Stimulated activated CD4-positive, alpha-beta T cell treated with anti-CD3 and anti-CD28 coated beads, Interleukin-4, amount 100 ng/mL, for 4 hours (primary cell): ENCODE measurements at places on chromosomes 5 and 9.

GRCh38 chr9:112188884-112189283, 13.8 kb upstream of the SUSD1 start:
- no peak for DNase-seq

GRCh38 chr5:37514946-37515345, 135.8 kb downstream of the WDR70 start:
- no peak for DNase-seq

DNA sequence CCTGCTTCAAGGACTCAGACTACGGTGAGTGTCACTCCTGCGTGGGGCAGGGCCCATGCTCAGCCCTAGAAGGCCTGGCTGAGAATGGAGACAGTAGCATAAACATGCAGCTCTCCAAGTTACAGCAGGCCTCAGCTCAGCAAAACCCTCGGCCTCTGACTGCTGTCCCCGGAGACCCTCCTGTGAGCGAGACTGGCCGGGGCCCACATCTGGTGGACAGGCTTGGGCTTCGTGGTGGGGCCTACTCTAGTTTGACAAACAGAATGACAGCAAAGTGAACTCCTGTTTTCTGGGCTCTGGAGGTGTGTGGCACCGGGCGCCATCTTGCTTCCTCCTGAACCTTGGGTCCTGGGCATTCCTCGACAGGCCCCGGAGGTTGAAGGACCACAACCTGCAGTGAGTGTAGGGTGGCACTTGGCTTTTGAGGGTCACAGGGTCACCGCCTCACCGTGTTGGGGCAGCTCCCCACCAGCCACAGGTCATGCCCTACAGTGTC, 97.5 kb downstream of the PHF2 start:
- DNase-seq: no peak

DNA sequence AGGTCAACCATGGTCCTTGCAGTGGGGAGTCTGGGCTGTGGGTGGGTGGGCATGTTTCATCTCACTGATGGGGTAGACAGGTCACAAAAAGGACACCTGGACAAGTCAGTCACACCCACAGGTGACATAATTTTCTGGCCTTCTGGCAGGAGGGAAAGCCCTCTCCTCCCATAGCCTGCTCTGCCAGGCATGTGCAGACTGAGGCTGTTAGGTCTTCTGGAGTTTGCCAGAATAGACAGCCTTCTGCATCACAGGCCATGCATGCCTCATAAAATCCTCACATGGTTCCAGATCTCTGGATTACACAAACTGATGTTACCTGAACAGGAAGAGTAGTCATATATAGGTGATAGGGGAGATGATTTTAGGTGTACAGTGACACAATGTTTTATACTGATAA, 49.1 kb downstream of the ARHGAP26 start:
- DNase-seq: no peak

- no peak for DNase-seq
Observed at GRCh38 chr9:80294318-80294717, 722.6 kb downstream of the TLE4 start.

GRCh38 chr5:87258507-87258906, 9.2 kb upstream of the RASA1 start:
- DNase-seq: no peak

- DNase-seq: no peak
Observed at GRCh38 chr5:172903790-172904189, 55.4 kb upstream of the RPL26L1 start.
